ENCODE measurements at places on chromosomes 11 and 22.

- DNase-seq: no peak
Observed at GRCh38 chr11:18723991-18724390, 2.0 kb downstream of the IGSF22 start.

DNA sequence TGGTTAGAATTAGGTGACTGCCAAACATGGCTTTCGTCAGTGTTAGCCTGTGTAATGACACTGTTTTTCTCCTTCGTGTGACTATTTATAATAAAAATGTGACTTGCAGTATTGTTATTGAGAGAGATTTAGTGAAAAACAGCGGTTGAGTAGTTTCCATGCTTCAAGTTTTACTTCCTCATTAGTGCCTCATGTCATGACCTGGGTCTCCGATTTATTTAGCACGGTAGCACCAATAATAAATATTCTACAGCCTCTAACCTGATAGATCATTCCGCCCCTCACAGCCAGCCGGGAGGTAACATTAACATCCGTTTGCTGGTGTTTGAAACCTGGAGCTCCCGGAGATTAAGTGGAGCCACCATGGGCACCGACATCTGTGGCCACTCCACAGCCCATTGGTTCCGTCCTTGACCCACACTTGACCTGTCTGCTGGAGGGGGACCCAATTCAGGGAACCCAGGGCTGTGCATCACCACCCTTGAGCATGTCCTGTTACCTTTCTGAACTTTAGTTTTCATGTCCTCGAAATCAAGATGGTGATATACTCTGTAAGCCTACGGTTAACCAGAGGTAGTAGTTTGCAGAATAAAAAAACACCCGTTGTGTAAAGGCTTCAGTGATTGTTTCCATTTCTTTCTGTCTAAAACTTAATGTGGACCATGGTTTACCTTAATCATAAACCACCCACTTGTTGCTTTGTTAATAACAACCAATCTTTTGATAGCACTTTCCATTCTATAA is 104.1 kb downstream of the ATXN10 start:
- DNase-seq: no peak

DNA sequence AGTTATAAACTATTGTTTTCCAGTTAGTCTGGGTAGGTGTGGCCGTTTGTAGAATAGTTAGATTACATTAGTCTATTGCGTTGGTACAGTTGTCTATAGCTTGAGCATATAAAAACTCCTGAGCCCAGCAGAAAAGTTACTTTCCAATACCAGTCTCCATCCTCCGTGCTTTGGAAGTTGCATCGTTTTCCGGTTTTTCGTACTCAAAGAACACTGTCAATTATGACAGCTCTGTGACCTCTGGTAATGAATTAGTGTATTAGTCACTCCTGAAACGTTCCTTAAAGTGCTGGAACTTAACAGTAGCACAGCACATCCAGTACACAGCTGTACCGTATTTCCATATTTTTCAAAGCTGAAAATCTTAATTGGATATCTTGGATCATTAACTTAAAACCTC is 808 bp upstream of the MSANTD2 start:
- no peak for DNase-seq

GRCh38 chr22:50238755-50239154 is 6.1 kb downstream of the TUBGCP6 start:
- DNase-seq: no peak

- no peak for DNase-seq
Observed at GRCh38 chr11:18912883-18913282, 26.3 kb downstream of the MRGPRX1 start.

DNA sequence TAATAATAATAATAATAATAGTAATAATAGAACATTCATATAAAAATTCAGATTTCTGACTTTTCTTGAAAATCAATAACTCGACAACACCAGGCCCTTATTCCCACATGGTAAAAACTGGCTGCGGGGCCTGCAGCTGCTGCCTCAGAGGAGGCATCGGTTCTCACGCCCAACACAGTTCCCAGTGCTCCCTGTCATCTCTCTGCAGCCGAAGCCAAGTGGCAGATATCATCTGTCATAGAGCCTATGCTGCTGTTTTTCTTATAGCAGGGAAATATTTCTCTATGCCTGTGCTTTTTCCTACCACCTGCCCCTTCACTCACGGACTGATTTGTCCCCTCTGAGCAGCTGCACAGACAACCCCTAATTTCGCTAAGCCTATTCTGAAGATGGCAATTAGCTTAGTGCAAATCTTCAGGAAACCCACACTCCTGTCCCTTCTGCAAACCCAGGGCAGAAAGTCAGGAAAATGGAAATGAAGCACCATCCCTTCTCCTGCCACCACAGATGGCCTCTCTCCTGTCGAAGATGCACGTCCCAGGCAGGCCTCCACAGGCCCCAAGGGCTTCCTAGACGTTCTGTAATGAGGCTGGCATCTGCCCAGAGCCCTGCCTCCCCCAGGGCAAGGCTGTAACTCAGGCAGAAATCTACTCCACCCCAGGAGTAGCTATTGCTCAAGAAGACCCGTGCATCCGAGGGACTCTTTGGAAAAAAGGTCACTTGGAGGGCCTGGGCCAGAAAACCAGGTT is 66.7 kb downstream of the SYN3 start:
- DNase-seq: no peak

DNA sequence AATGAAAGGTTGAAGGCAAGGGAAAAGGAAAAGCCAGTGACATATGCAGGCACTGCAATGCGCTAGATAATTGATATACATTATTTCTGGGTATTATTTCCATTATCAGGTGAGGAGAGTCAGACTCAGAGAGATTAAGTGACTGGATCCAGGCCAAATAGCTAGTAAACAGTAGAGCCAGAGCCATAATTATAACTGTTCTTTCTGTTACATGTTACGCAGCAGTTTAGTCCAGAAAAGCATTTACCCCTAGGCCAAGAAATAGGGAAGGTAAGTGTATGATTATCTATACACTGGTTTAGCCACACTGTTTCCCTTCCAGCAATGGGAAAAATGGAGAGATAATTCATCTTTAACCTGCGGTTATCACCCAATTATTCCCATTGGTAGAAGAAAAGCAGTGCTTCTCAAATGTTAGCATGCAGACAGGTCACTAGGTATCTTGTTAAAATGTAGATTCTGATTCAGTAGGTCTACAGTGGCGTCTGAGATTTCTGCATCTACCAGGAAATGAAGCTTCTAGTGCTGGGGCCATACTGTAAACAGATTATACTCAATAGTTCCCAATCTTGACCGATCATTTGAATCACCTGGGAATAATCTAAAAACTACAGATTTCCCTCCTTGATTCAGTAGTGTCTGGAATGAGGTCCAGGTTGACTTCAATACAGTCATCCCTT is 69.4 kb downstream of the RBFOX2 start:
- no peak for DNase-seq

DNA sequence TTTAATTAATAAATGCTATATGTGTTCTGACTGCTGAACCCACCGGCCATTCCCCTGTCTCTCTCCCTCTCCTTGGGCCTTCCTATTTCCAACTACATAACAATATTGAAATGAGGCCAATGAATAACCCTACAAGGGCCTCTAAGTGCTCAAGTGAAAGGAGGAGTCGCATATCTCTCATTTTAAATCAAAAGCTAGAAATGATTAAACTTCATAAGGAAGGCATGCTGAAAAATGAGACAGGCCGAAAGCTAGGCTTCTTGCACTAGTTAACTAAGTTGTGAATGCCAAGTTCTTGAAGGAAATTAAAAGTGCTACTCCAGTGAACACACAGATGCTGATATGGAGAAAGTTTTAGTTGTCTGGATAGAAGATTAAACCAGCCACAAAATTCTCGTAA is 109.2 kb downstream of the TSPAN18 start:
- no peak for DNase-seq

GRCh38 chr11:8858808-8859207 is 52.2 kb upstream of the AKIP1 start:
- DNase-seq: no peak

DNA sequence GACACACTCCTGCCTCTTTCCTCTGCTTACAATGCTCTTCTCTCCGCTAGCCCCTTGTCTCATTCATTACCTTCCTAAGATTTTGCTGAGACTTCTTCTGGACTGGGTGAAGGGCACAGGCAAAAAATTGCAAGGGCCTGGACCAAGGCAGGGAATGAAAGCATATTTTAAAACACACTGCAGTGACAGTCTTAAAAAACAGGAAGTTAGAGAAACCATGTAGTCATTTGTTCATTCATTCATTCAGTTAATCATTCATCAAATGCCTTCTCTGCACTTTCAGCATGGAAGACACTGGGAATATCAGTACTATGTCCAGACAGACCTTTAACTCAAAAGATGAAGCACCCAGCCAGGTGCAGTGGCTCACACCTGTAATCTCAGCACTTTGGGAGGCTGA is 44.9 kb upstream of the SWAP70 start:
- DNase-seq: no peak

GRCh38 chr22:20437613-20438426 is at the start of gene SCARF2:
TSS of gene SCARF2 (minus strand) at chr22:20437825. CDS start at chr22:20437754, 71 bp downstream.
- DNase-seq: no peak

DNA sequence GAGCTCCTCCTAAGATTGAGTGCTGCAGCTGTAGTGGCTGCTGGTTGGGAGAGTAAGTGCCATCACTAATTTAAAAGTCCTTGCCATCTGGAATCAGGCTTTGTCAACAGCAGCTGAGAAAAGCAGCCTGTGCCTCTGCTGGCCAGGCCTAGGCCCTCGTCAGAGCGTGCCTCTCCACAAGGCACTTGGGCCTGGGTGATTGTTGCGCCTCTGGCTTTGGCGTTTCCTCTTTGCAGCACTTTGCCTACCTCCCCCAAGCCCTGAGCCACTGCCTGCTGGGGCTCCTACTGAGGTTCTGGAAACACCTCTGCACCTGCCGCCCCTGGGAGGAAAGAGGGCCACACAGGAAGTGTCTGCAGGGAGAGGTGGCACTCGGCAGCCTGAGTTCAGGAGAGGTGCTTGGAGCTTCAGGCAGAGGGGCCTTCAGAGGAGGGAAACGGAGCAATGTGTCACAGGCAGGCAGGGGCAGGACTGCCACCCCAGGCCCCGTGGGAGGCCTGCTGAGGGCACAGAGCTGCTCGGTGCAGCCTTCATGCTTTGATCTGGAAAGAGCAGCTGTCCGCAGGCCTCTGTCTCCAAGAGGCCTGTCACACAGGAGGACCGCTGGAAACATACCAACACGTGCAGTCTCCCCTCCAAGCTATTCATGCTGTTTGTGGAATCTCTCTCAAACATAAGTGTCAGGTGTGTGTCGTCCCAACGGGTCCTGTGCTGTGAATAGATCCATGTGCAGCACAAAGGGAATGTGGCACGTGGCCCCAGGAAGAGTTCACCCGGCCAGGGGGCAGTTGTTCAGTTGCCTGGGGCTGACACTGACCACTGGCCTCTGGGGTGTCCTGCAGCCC is 61.5 kb upstream of the EMID1 start:
- no peak for DNase-seq

- DNase-seq: peak; percentile 17
Observed at GRCh38 chr11:12963792-12964536, 45.2 kb upstream of the RASSF10 start.

GRCh38 chr11:123531325-123531724 is 101.3 kb downstream of the GRAMD1B start:
- no peak for DNase-seq

- DNase-seq: no peak
Observed at GRCh38 chr11:61541598-61541997, 33.0 kb downstream of the LRRC10B start.
